ENCODE measurements at places on chromosomes 3 and 15.

DNA sequence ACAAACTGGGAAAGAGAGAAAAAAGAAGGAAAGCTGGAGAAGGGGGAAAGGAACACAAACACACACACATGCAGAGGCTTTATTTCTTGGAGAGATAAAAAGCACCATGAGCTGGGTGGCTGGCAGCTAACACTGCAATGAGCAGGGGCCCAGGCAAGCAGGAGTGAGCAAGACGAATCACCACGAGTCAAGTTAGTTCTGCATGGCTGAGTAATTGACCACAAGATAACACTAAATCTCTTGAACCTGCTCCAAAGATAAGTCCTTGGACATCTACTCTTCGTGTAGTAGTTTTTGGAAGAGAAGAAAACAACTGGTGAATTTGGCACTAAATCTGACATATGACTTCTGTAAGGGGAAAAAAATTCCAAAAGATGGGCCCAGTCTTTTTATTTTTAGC is 100.9 kb downstream of the MYO5A start:
- no peak for DNase-seq

DNA sequence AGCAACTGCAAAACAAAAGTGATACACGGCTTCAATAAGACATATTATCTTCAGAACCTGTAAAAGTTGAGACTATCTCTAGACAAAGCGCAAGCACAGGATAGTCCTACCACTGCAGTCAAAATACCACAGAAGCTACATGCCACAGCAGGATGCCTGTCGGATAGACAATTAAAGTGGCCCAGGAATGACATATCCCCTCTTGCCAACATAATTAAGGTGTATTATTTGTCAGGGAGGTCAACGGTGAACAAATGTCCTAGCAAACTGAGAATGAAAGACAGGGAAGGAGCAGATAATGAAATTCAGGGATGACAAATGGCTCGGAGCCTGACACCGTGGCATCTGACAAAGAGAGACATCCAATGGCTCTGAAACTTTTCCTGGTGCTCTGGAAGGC is 185.7 kb downstream of the MECOM start:
- DNase-seq: no peak

GRCh38 chr15:40239693-40240618 is 1.1 kb downstream of the PAK6 start:
- DNase-seq: peak; percentile 11

GRCh38 chr3:88142094-88142624 is 7.6 kb upstream of the C3orf38 start:
- DNase-seq: no peak

DNA sequence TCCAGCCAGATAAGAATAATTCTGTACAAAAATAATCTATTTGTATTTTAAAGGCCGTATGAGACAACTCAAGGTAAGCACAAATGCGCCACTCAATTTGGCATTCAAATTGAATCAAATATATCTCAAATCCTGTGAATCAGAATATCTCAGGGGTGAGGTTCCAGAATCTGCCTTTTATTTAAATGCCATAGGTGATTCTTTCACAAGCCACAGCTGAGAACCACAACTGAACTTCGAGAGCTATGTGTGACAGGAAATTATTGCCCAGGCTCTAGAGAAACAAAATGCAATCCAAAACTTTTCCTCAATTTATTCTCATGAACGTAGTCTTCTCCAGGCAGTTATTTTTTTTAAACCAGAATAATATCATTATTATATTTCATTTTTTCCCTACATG is 11.9 kb downstream of the ATP8B4 start:
- DNase-seq: no peak

DNA sequence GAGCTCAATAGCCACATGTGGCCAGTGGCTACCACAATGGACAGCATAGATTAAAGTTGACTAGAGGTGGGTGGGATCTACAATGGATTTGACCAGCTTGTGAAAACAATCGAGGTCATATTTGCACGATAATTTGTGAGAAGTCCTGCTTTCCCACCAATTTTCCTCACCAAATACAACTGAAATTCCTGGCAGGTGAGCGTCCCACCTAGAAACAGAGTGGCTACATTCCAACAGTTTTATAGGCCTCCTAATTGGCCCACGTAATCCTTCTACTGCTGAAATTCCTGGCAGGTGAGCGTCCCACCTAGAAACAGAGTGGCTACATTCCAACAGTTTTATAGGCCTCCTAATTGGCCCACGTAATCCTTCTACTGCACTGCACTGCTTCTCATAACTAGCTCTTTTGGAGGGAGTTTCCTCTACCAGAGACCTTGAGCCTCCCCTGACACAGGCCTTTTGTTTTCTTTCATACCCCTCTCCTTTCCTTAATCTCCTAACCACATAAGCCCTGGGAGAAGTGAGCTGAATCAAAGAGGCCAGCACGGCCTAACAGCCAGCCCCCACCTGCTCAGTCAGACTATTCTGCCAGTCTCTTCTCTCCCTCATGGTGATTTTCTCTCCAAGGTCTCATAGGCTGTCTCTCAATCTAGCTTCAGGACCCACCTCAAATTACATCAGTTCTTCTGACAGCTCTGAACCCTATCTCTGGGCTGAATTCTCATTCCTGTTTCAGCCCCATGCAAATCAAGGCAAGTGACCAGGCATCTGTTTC is 80.2 kb downstream of the BFSP2 start:
- no peak for DNase-seq

All from cerebellar nuclear complex (tissue), 1 donor.